Fibroblast of the aortic adventitia (primary cell): ENCODE measurements at places on chromosomes 1 and 21. TPM values are rescaled to one million over a fixed set of nuclear protein-coding genes. Genes with fewer than 3 reads are reported as not detected.

FCRL6 gene
- total RNA-seq, result not detected in 2 replicates

SH2D1B gene
- under 0.01 TPM in 1 of 2 replicates, not detected in the other for total RNA-seq

GABRD gene
- not detected in 2 replicates for total RNA-seq

SPRR2F gene
- total RNA-seq, result not detected in 2 replicates

S100A4 gene
- total RNA-seq, result 203 and 585 TPM in 2 replicates
